H54 (cell line): ENCODE measurements at places on chromosomes 3 and 15.

- DNase-seq = no peak
Observed at GRCh38 chr3:142495103-142495502, 47.3 kb upstream of the XRN1 start.

DNA sequence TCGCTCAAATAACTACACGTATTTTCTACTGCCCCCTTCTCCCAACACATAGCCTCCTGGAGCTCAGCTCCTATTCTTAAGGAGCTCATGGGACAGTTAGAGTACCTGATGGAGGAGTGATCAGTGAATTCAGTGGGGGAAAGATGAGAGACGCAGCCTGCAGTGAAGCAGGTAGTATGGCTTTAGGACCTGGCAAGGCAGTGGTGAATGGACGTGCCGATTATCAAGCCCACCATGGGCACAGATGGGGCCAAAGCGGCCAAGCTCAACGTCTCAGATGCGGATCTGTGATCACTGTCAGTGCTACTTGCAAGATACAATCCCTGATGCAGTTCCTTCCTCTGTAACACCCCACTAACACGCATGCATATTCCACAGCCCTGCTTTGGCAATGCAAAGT lies 45.8 kb upstream of the ATP2B2 start:
- no peak for DNase-seq

DNA sequence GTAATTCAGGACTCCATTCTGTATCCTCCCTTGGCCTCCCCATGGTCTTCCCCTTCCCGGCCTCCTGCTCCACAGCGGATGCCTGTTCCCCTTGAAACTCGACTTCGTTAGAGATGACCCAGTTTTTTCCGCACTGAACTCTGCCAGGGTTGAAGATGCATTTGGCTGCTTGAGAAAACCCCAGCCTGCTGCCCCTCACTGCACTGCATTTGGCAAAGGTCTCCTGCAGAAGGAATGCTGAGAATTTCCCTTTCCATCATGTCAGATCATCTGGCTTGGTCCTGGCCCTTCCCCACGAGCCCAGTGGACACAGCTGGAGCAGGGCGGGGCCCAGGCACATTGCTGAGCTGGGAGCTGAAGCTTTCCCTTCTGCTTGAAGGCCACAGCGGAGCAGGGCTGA lies 37.6 kb upstream of the RGMA start:
- no peak for DNase-seq

- DNase-seq = peak; percentile 32
Observed at GRCh38 chr15:34514251-34514670, 69.2 kb downstream of the GOLGA8B start.

- no peak for DNase-seq
Observed at GRCh38 chr3:69579306-69580041, 159.8 kb upstream of the MITF start.

DNA sequence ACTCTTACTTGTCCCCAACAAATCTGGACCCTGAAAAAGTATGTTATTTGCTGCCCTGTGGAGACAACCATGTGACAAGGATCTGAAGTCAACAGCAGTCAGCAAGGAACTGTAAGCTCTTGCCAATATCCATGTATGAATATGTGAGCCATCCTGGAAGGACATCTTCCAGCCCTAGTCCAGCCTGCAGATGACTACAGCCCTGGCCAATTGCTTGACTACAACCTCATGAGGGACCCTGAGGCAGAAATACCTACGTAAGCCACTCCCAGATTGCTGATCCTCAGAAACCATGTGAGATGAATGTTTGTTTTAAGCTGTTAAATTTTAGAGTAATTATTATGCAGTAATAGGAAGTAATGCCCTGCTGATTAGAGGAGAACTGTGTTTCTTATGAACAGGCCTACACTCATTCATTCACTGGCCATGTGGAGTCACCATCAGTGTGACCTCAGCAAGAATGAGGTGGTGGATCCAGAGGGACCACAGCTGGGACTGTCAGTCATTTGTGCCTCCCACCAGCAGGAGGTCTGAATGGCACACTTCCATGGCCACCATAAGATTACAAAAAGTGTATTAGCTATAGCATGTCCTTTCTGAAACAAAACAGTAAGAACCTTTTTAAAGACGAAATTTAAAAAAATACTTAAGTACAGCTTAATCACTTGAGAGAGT lies 92.6 kb downstream of the TFDP2 start:
- DNase-seq = no peak

GRCh38 chr3:81218023-81218422 lies 543.4 kb downstream of the GBE1 start:
- DNase-seq = no peak

DNA sequence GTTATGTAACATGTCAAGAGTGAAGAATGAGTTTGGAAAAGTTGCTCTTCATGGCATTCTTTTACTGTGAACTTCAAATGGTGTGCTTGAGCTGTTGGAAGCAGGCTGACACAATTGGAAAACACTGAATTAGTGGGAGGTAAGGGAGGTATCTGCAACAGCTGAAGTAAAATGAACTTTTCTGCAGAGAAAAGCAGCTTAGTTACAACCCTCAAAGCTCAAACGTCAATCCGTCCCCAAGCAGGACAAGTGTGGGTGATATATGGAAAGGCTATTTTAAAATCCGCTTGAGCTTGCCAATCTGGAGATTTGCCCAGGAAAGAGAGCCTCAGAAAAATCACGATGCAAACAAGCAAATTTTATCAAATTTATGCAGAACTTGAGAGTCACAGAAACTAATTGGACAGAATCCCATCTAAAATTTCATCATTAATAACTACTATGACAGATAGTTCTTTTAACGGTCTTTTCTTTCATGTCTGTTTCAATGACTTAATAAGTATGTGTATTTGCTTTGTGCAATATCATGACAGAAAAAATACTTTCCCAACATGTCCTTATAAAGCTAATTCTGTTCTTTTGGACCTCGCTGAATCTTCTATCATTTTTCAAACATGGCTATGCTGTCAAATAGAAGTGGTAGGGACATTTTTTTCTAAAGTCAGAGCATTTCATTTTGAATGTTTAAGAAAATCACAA lies 266.6 kb upstream of the SLITRK3 start:
- no peak for DNase-seq

- DNase-seq = no peak
Observed at GRCh38 chr15:77009176-77009575, 14.2 kb downstream of the PSTPIP1 start.

DNA sequence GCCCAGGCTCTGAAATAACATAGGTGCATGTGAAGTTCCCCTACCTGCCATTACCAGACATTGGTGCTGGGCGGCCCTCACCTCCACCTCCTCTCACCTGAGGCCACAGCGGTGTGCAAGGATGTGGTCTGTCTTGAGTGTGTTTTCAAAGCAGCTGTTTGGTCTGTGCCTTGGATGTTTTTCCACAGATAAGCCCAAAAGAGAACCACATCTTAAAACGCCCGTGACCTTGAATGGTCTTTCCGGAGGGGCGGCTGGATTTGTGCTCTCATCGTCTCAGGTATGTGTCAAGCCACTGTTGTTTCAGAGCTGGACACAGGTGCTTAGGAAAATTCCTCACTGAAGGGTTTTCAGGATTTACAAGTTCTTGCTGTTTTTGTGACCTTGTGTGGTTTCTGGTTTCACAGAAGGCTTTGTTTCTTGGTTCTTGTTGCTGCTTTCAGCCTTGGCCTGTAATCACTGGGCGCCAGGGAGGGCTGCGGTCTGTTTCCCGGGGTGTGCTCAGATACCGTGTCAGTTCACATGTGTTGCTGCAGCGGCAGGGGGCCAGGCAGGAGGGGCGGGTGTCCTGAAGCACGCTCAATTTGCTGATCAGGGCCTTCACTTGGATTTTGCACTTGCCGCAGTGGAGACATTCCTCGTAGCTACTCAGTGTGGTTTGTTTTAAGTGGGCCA lies 128.4 kb downstream of the IGF1R start:
- no peak for DNase-seq

DNA sequence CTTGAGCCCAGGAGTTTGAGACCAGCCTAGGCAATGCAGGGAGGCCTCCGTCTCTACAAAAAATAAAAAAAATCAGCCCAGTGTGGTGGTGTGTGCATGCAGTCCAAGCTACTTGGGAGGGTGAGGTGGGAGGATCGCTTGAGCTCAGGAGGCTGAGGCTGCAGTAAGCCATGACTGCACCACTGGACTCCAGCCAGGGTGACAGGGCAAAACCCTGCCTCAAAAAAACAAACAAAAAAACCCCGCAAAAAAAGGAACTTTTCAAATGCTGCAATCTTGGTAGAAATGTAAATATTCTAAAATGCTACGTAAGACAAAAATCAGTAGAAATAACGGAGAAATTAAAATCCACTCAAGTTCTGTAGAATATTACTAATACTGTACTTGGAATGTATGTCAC lies 108.1 kb upstream of the MELTF start:
- no peak for DNase-seq

DNA sequence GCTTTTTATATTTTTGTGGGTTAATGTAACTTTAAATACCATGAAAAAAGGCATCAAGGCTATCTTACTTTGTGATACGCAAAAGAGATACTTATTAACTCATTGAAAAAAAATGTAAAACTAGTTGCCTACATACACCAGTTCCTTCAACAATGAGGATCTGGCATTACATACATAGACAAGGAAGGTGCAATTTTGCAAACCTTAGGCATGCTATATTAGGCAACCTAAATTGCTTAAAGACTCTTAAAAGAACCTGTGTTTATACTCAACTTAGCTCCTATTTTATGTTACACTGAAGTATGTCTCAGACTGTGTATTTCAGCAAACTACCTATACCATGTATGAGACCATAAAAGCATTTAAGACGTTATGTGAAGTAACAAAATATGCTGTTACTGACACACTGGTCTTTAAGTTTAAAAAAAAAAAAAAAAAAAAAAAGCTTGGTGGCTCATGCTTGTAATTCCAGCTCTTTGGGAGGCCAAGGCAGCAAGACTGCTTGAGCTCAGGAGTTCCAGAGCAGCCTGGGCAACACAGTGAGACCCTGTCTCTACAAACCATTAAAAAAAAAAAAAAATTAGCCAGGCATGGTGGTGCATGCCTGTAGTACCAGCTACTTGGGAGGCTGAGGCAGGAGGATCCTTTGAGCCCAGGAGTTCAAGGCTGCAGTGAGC lies 9.1 kb downstream of the TASOR start:
- no peak for DNase-seq

DNA sequence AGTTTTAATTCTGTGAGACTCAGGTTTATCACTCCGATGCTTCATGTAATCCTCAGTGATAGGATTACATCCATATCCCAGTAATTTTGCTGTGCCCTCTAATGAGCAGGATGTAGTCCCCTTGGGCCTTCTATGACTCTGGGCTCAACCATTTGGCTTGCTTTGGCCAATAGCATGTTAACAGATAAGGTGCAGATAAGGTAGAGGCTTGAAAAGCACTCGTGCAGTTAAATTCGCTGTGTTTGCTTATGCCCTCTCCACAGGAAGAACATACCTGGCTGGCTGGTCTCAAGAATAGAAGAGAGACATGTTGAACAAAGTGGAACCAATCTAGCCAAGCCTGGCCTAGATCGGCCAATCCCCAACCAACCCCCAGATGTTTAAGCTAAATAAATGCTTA lies 20.1 kb downstream of the CCDC13 start:
- DNase-seq = no peak

- no peak for DNase-seq
Observed at GRCh38 chr3:20322085-20322484, 136.1 kb upstream of the SGO1 start.

- DNase-seq = no peak
Observed at GRCh38 chr3:152466784-152467183, 198.1 kb downstream of the MBNL1 start.

DNA sequence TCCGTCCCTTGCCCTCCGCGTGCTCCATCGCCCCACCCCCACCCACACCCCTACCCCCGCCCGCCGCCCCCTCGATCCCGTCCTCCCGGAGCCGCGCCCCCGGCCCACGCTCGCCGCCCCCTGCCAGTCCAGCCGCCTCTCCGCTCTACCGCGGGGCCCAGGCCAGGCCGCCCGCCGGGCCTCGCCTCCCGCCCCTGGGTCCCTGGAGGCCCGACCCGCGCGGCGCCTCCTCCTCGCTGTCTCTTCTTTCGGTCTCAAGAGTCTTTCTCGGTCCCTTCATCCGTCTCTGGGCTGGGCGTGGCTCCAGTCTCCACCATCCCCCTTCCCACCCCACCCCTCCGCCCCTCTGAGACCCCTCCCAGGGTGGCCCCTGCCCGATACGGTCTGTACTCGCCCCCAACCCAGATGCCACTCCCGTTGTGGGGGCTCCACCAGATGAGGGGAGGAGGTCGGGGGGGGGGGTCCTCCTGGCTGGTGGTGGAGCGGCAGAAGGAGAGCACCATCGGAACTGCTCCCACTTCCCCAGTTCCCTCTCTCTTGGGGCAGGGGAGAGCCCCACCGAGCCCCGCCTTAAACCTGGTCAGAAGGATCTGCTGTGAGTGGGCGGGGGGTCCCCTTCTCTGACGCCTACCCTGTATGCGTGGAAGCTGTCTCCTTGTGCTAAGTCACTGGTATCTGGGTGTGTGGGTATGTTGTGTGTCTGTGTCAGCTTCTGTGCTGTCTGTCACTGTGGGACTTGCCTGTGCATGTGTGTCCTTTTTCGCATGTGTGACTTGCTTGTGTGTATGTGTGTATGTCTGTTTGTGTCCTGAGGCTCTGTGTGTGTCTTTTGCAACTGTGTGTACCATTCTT lies 1.0 kb downstream of the PRKCD start:
- DNase-seq = no peak

GRCh38 chr15:40445421-40445922 lies 4.7 kb downstream of the BAHD1 start:
- peak; percentile 84 for DNase-seq

DNA sequence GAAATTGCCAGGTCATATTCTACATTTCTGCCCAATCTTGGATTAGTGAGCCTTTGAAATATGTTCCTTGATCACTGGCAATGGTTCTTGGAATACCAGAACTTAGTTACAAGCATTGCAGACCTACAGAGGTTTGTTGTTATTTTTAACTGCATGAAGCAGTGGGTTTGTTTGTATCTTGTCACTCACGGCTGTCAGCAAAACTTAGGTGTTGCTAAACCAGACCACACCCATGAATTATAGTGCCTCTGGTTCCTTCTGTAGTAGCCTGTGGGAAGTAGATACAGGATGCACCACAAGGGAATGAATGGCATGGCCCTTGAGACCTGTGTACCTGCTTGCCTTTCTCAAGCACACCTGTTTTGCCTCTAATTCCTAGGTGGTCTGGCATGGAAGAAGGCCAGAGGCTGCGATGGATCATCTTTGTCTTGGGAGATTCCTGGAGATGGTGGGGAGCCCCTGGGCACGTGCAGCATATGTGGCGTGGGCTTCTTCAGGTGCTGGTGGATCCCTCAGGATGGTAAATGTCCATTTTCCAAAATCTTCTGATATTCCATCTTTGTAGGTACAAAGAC lies 138.8 kb downstream of the SNRPN start:
- no peak for DNase-seq
